ENCODE measurements at places on chromosomes 5 and 9.

- DNase-seq = no peak
Measured at GRCh38 chr5:78586251-78586650, 62.3 kb downstream of the LHFPL2 start.

DNA sequence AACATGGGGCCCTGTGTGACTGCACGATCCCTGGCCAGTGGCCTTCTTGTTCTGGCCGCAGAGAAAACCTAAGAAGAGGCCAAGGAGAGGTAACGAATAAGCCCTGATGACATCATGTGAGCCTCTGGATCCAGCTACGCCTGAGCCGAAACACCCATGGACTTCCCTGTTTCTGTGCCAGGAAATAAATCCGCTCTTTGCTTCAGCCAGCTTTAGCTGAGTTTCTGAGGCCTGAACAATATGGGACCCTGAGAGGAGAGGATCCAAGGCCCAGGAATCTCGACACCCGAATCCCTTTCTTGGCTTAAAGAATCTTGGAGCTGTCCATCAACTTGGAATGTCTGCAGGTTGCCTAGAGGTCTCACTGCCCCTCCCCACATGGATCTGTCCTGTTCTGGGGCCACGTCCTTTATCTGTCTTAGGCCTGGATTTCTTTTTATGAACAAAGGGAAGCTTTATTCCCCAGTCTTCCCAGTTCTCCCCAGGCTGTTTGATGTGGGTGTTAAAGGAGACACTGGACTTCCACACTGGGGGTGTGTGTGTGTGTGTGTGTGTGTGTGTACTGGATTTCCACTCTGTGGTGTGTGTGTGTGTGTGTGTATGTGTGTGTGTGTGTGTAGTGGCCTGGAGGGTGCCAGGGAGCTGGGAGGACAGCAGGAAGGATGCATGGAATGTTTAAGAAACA lies 13.7 kb downstream of the IER5L start:
- DNase-seq = no peak

- DNase-seq = no peak
Measured at GRCh38 chr5:137627706-137628105, 108.2 kb downstream of the KLHL3 start.

DNA sequence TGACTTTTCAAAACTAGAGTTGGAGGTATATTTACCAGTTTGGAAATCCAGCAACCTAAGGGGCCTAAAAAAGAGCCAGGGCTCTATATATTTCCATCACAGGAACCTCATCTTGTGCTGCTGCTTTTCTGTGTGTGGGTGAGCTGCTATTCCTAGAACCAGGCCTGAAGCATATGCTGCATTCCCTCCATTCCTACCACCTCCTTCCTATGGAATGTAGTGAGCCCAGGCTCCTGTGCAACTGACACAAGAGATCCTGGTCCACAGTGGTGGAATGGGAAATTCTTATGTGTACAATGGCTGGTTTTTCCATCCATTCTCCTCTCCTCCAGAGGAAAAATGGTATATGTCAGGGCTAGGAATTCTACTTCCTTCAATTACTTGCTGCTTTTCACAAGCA lies 39.1 kb downstream of the SPEF2 start:
- no peak for DNase-seq

DNA sequence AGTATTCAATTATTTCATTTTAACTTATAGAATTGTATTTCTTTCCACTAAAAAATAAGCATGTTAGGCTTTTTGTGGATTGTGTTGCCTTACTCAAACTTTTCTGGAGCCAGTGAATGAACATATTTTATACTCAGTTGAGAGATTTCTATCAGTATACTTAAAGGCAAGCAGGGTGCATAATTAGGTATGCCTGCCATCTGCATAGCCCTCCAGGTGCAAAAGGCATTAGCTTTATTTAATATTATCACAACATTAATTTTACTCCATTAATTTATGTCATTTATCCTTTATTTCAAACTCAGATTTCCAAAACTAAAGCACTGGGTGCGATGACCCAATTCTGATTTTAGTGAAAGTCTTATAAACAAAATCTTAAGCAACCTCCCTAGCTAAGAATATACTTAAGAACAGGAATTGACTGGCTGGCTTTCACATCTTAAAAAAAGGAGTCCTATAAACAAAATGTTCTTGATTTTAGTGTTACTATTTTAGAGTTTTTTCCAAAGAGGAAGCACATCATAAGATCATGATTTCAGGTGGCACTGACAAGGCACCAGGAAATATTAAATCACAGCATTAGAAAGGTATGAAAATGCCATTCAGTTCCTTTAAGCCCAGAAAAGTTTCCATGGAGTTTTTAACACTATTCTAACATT lies 178.4 kb downstream of the MPDZ start:
- no peak for DNase-seq

GRCh38 chr5:134874831-134875655 lies 872 bp downstream of the TXNDC15 start:
- no peak for DNase-seq

- DNase-seq = no peak
Measured at GRCh38 chr5:41842777-41843176, 27.4 kb downstream of the OXCT1 start.

DNA sequence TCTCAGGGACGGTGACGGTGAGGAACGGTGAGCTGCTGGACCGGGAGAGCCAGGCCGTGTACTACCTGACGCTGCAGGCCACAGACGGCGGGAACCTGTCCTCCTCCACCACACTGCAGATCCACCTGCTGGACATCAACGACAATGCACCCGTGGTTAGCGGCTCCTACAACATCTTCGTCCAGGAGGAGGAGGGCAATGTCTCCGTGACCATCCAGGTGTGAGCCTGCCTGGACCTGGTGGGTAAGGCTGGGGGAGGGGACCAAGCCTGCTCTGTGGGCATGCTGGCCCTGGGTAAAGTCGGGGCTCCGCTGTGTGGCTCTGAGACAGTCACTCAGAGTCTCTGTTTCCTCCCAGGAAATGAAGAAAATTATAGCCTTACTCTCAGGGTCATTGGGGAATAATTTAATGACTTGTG lies 29.3 kb downstream of the CDHR2 start:
- no peak for DNase-seq

GRCh38 chr5:15499528-15500324 lies at the start of gene FBXL7:
FBXL7 (plus strand) TSS chr5:15500180.
- DNase-seq = no peak

DNA sequence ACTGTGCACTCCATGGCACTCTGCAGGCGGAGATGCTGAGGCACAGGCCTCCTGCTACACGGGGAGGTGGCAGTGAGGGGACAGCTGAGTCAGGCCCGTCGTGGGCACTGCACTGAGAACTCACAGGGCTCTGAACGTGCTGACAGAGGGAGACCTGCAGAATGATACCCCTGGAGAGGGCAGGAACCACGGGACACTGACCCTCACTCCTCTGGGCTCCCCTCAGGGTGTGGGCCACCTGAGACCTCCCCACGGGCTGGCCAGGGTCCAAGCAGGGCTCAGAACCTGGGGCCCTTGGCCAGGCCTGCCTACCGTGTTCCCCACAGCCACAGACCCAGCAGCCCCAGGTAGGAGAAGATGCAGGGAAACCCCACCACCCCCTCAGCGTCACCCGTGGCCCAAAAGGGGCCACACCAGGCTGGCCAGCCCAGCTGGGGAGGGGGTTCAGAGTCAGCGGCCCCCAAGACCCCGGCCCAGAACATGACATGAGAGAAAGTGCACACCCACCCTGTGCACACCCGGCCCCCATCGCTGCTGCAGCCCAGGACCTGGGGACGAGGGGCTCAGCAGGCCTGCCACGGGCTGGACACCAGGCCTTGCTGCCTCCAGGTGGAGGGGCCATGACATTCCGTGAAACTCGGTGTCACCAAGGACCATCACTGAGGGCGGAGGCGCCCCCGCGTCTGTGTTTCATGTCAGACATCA lies 30.9 kb downstream of the GLT6D1 start:
- DNase-seq = no peak

- peak; percentile 14 for DNase-seq
Measured at GRCh38 chr5:14665101-14665822, 744 bp downstream of the OTULIN start.

DNA sequence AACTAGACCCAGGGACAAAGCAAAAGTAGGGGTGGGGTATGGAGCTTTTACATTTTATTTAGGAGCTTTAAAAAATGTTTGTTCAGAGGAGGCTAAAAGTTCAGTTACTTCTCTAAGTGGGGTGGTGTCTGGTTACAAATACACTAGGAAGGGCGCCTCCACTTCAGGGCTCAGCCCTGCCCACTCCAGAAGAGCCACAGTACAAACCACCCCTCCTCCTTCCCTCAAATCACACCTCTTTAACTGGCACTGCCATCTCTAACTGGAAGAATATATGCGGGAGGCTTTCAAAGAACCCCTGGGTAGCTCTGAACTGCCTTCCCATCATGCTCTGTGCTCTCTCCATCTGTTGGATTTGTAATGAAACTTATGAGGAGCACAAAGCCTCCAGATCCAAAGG lies 98.8 kb upstream of the NFIB start:
- DNase-seq = no peak
